ENCODE measurements at places on chromosomes 16 and 17.
A peak's percentile ranks its signal among the peaks of the same experiment; 100 is the strongest.

- no peaks in the 10 kb centered on the region for H3K36me3 ChIP-seq
- H3K4me1 ChIP-seq: no peaks in the 10 kb centered on the region
- no peaks in the 10 kb centered on the region for H3K27me3 ChIP-seq
- DNase-seq: no peak
- H3K27ac ChIP-seq: no peak overlapping the region
- no peak overlapping the region for H3K4me3 ChIP-seq
Observed at GRCh38 chr16:83270640-83271039, 537.1 kb upstream of the HSBP1 start.

GRCh38 chr17:80916246-80916645, 75.4 kb upstream of the CHMP6 start:
- no peaks in the 10 kb centered on the region for H3K27me3 ChIP-seq
- H3K27ac ChIP-seq: no peak overlapping the region
- H3K36me3 ChIP-seq: peaks cover 5% of the 10 kb centered on the region
- no peak overlapping the region for H3K4me3 ChIP-seq

GRCh38 chr17:49193513-49194296, 16.7 kb downstream of the GNGT2 start:
- DNase-seq: peak; percentile 77
- no peaks in the 10 kb centered on the region for H3K27me3 ChIP-seq
- H3K36me3 ChIP-seq: no peaks in the 10 kb centered on the region
- H3K4me3 ChIP-seq: peak overlapping the region; percentile 84
- H3K27ac ChIP-seq: peak overlapping the region; percentile 87

DNA sequence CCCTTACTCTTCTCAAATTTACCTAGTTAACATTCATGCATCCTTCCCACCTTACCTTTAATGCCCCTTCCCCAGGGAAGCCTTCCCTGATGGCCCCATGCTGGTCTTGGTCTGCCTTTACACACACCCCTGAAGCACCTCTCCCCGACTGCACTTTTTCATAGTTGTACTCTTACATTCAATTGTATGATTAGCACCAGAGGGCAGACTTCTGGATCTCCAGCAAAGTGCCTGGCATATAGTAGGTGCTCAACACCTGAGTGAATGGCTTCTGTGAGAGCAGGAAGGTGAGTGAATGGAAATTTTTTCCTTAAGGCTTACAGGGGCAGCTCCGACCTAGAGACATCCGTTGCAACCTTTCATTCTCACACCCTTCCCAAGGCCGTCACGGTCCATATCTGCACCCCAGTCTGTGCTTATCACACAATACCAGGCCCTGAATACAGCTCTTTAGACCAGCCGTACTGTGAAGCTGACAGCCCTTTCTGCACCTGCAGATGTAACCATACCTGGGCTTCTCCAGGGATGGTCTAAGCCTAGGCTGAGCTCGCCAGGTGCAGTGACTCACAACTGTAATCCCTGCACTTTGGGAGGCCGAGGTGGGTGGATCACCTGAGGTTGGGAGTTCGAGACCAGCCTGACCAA, 4.4 kb downstream of the PGAP3 start:
- H3K4me3 ChIP-seq: no peak overlapping the region
- DNase-seq: no peak
- no peaks in the 10 kb centered on the region for H3K36me3 ChIP-seq
- H3K27me3 ChIP-seq: no peaks in the 10 kb centered on the region

DNA sequence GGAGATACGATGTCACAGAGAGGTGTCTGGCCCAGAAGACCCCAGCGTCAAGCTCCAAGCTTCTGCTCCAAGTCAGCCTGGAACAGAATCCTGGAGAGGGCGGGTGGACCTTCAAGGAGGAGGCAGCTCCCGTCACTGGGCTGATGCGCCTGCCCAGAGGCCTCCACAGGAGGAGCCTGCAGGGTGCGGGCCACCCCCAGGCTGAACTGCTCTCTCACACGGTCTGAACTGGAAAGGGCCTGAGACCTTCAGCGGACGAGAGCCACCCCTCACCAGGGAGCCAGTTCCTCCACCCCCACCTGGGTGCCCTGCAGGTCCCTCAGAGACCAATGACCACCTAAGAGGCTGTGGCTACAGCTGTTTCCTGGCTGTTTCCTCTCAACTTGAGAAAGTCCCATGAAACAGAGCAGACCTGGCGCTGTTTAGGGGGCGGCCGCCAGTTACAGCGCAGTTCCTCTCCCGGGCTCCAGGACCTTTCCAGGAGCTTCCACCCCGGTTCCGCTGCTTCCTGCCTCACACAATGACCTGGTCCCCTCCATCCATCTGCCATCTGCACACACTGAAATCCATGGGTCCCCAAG, 36.0 kb upstream of the KLHDC4 start:
- no peaks in the 10 kb centered on the region for H3K36me3 ChIP-seq
- peaks cover 8% of the 10 kb centered on the region for H3K4me1 ChIP-seq
- no peak overlapping the region for H3K27ac ChIP-seq

- no peak overlapping the region for H3K4me3 ChIP-seq
- no peaks in the 10 kb centered on the region for H3K27me3 ChIP-seq
- no peak overlapping the region for H3K27ac ChIP-seq
- H3K4me1 ChIP-seq: no peaks in the 10 kb centered on the region
- DNase-seq: no peak
- no peaks in the 10 kb centered on the region for H3K36me3 ChIP-seq
Observed at GRCh38 chr16:53932975-53933374, 229.0 kb downstream of the FTO start.

- H3K27ac ChIP-seq: peak overlapping the region; percentile 20
- peak; percentile 90 for DNase-seq
- no peaks in the 10 kb centered on the region for H3K27me3 ChIP-seq
- H3K4me1 ChIP-seq: peaks cover 12% of the 10 kb centered on the region
- H3K4me3 ChIP-seq: no peak overlapping the region
- H3K36me3 ChIP-seq: no peaks in the 10 kb centered on the region
Observed at GRCh38 chr17:29645515-29646051, 22.9 kb upstream of the CORO6 start.

- no peak for DNase-seq
- no peak overlapping the region for H3K27ac ChIP-seq
- H3K4me1 ChIP-seq: no peaks in the 10 kb centered on the region
- peaks cover 4% of the 10 kb centered on the region for H3K36me3 ChIP-seq
- H3K4me3 ChIP-seq: no peak overlapping the region
Observed at GRCh38 chr17:28385406-28385805, 13.9 kb downstream of the SARM1 start.

All from fibroblast of lung (primary cell).